ENCODE measurements at places on chromosomes 3 and 15. TPM values are rescaled to one million over a fixed set of nuclear protein-coding genes. Genes with fewer than 3 reads are reported as not detected.

GRCh38 chr3:185781759-185782158, 43.1 kb downstream of the IGF2BP2 start:
- no peak overlapping the region for H3K4me3 ChIP-seq
- no peak overlapping the region for H3K27ac ChIP-seq
- no peaks in the 10 kb centered on the region for H3K36me3 ChIP-seq

GRCh38 chr3:150936693-150937092, 31.5 kb upstream of the MINDY4B start:
- H3K36me3 ChIP-seq: no peaks in the 10 kb centered on the region
- no peaks in the 10 kb centered on the region for H3K27me3 ChIP-seq
- no peaks in the 10 kb centered on the region for H3K4me1 ChIP-seq
- no peak overlapping the region for H3K4me3 ChIP-seq
- H3K27ac ChIP-seq: no peak overlapping the region

DNA sequence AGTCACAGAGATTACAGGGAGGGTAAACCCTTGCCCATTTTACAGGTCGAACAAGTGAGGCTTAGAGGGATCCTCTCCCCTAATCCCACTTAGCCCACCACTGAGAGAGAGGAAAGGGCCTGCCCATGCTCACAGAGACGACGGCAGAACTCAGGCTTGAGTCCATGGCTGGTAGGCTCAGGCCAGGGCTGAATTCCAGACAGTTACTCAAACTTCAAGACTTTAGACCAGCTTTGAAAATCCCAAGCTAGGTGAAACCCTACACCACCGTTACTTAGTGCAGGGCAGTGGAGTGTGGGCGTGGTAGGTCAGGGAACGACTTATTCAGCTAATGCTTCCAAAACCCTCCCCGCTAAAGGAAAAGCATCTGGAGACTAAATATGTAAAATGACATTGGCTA, 16.4 kb downstream of the GRIP2 start:
- H3K36me3 ChIP-seq: no peaks in the 10 kb centered on the region
- no peak overlapping the region for H3K4me3 ChIP-seq
- H3K27ac ChIP-seq: no peak overlapping the region
- no peak for DNase-seq
- no peaks in the 10 kb centered on the region for H3K4me1 ChIP-seq
- no peaks in the 10 kb centered on the region for H3K27me3 ChIP-seq

DNA sequence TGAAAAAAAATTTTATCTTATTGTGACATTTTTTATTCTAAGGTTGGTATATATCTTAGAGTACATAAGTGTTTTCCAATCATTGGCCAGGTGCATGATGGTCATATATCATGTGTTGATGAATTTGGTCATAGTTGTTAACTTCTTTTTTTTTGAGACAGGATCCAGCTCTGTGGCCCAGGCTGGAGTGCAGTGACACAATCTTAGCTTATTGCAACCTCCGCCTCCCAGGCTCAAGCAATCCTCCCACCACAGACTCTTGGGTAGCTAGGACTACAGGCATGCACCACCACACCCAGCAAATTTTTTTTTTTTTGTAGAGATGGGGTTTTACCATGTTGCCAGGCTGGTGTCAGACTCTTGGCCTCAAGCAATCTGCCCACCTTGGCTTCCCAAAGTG, 44.0 kb downstream of the PCCB start:
- H3K4me1 ChIP-seq: no peaks in the 10 kb centered on the region
- H3K27me3 ChIP-seq: no peaks in the 10 kb centered on the region
- no peak overlapping the region for H3K27ac ChIP-seq
- no peaks in the 10 kb centered on the region for H3K36me3 ChIP-seq
- no peak overlapping the region for H3K4me3 ChIP-seq
- DNase-seq: no peak

Gene RTP3
- not detected for total RNA-seq

Gene WDR76
- 3.9 TPM for total RNA-seq

Gene ARL14
- total RNA-seq: not detected

Gene SLC6A11
- total RNA-seq: 0.33 TPM

Data from ovary (tissue), 10 donors.